ENCODE measurements at places on chromosomes 1 and 21. TPM values are rescaled to one million over a fixed set of nuclear protein-coding genes. Genes with fewer than 3 reads are reported as not detected.

The NECTIN4 gene
- total RNA-seq = 0.13 TPM

The SUSD4 gene
- 0.17 TPM for total RNA-seq

The KIAA0040 gene
- 1.5 TPM for total RNA-seq

The ETNK2 gene
- total RNA-seq = 1.5 TPM

The PLA2G2D gene
- total RNA-seq = not detected

The AXDND1 gene
- 0.07 TPM for total RNA-seq

The LRRC38 gene
- not detected for total RNA-seq

The KCNT2 gene
- 6.6 TPM for total RNA-seq

The NBPF19 gene
- 13.5 TPM for total RNA-seq

The ADAMTSL4 gene
- total RNA-seq = 13.4 TPM
